ENCODE measurements at places on chromosomes 1 and 21. TPM values are rescaled to one million over a fixed set of nuclear protein-coding genes. Genes with fewer than 3 reads are reported as not detected.

- DNase-seq: no peak
These were observed 151.7 kb downstream of the CDC42BPA start for GRCh38 chr1:227166559-227166958.

The MMEL1 gene
- total RNA-seq: 1.3 TPM

DNA sequence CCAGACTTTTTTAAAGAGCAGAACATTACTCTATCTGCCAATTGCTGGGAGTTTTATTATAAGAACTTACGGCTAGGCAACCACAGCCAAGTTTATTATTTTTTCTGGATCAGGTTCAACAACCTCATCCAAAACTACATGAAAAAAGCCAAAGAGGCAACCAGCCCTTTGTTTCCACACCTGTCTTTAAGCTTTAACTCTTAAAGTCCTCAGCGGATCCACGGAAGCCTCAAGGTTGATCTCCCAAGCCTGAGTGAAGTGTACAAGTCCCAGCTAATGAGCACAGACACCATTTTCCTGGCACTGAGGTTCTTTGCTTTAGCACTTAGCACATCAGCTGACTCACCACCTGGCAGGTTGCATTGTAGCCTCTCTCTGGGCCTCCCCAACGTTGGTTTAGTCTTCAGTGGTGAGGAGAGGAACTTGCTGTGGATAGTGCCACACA is 143.1 kb downstream of the TGFBR3 start:
- no peak for DNase-seq

DNA sequence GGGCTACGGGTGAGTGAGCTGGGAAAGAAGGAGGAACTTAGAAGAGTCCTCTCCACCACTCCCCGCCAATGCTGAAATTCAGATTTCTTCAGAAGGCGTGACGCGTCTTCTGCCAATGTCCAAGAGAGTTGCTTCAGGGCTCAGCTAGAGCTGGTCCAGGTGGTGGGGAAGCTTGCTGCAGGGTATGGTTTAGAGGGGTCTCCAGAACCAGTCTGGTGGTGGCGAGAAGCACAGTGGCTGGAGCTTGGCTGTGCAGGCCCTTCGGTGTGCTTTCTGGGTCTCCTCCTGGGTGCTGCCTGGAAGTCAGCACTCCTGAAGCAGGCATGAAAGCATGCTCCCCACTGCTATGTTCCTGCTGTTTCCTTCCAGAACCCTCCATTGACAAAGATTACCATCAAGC is 387.2 kb downstream of the PTPRU start:
- DNase-seq: no peak

DNA sequence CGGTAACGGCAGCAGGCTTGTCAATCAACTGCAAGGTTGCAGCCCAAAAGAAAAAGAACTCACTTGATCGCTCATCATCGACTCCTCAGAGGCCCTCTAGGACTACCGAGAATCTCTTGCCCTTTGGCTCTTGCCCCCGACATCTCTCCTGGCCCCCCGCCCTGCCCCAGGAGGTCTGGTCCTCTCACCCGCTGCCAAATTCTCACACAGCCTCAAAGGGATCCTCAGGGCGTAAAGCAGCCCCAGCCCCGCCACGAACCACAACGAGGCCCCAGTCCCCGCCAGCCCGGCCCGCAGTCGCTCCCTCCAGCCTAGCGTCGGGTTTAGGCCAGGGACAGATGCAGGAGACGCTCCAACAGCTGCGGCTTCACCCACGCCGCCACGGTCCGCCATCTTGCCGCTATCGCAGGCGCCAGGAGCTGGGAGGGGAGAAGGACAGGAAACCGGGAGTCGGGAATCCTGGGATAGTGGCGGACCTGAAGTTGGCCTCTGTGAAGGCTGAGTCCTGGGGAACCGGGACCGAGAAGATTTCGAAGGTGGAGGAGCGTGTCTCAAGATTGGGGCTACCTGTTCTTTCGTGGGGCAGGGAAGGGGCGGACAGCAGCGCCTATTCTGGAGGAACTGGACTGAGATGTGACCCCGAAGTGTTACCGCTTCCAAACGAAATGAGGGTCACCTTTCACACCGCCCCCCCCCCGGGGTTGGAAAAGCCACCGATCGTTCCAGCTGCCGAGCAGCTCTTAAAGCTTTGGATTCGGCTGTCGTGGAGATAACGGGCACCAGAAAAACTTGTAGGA is at the start of gene ST7L:
Gene ST7L, minus strand, starts transcription at position 421 of the 797 bp plus-strand sequence. Its CDS starts 28 bp downstream, at position 393.
- peak; percentile 85 for DNase-seq

DNA sequence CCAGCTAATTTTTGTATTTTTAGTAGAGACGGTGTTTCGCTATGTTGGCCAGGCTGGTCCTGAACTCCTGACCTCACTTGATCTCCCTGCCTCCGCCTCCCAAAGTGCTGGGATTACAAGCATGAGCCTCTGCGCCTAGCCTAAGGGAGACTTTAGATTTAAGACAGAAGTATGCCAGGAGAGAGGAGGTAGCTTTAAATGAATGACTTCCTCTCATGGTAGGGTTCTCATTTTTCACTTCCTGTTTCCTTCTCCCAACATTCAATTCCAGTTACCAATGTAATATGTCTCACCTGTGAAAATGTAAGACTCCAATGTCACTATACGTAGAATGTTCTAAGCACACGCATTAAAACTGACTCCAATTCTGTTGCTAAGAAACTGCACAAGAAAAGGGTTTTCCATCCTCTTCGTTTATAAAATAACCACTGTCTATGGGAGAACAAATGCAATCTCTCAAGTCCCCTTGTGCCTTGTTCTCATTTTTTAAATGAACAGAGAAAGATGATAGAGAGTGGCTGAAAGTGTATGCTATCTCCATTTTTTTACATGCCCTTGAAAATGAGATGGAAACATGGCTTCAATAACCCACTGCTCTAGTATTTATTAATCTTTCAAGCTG is 140.0 kb downstream of the SLC45A1 start:
- no peak for DNase-seq

DNA sequence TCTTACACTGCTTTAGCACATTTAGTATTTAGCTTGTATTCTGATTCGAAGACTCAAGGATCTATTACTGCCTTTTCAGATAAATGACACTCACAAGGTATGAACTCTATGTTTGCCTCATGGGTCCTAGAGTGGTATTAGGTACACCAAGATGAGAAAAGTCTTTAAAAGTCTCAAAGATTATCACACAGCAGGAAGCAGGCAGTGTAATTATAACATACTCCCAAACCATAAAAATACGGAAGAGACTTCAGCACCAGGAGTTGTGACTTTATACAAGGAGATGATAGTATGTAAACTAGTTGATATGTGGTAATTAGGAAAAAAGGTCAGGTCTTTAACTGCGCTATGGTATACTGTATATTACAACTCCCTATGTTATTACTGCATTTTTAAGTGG is 11.2 kb upstream of the RCSD1 start:
- no peak for DNase-seq

The DNM3 gene
- 84.7 TPM for total RNA-seq

- peak; percentile 68 for DNase-seq
These were observed 82.0 kb upstream of the ROR1 start for GRCh38 chr1:63691701-63692425.

- DNase-seq: no peak
These were observed 176.5 kb upstream of the HOOK1 start for GRCh38 chr1:59638231-59638711.

DNA sequence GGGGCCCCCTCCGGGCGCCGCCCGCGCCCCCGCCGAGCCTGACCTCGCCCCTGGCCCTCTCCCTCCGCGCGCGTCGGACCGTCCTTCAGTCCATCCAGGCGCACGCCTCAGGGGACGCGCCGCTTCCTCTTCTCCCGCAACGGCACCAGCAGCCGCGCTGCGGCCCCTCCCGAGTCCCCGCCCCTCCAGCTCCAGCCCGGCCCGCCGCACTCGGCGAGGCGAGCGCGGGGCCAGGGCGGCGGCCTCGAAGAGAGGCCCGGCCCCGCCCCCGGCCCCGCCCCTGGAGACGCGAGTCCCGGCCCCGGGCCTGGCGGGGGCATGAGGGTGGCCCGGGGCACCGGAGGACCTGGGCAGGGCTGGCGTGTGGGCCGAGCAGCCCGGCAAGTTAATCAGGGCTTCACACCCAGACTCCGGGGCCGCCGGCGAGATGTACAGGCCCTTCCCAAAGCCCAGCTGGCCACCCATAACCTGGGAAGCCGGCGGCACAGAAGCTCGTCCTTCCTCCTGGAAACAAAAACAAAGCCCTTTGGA is at the start of gene IGSF3:
Gene IGSF3, minus strand, starts transcription at position 159 of the 531 bp plus-strand sequence. CDS start 1,407 bp downstream, outside the sequence.
- DNase-seq: peak; percentile 17

DNA sequence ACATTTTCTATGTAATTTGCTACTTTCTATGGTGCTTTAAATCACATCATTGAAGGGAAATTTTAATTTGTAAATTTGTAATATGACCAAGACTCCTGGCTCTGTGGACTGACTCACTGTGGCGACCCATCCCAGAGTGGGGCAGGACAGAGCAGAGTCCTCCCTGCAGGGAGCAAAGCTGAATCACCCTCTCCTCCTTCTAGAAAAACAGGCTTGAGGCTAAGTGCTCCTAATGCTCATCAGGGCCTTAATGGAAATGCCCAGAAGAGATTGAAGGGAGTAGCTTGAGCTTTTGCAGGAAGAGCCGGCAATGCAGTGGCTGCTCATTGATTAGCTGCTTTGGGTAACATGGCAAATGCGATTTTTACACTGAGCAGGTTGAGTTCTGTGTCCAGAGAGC is 16.8 kb downstream of the S100A10 start:
- no peak for DNase-seq

The NPHS2 gene
- total RNA-seq: not detected

The TDRD10 gene
- total RNA-seq: 0.82 TPM

GRCh38 chr1:29754573-29755375 is 518.5 kb downstream of the PTPRU start:
- no peak for DNase-seq

DNA sequence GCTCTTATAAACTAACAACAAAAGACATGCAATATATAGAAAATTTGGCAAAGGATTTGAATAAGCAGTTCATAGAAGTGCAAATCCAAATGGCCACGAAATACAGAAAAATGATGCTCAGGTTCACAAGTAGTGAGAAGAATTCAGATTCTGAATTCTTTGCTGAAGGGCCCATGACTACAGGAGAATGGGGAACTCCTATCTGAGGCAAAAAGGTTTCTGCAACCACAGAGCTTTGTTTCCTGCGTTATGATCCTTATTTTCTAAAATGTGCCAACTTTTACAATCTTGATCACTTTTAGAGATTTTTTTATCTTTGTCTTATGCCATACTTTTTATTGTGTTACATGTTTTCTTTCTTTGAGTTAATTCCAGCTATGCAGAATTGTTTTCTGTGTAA is 91.3 kb downstream of the ITSN1 start:
- DNase-seq: no peak

GRCh38 chr1:155295183-155295941 is 5.9 kb downstream of the PKLR start:
- DNase-seq: no peak

GRCh38 chr1:171427852-171428471 is 57.4 kb upstream of the PRRC2C start:
- no peak for DNase-seq

DNA sequence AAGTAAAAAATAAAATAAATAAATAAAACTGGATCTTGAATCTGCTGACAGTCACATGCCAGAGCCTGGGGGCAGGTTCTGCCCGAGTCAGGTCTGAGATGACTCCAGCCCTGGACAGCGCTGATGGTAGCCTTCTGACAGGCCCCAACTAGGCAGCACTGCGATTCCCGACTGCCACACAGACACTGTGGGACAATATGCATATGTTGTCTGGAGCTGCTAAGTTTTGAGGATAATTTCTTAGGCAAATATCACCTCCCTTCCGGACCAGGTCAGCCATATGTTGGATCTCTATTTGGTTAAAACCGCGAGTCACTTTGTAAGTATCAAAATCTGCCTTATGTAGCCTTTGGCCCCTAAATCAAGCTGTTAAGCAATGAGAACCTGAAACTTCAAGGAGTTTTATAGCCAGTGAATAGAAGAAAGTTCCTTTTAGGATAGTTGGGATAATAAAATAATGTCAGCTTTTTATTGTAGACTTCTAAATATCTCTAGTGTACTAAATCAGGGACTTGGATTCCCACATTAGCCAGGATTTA is 20.8 kb upstream of the TRIM17 start:
- no peak for DNase-seq

DNA sequence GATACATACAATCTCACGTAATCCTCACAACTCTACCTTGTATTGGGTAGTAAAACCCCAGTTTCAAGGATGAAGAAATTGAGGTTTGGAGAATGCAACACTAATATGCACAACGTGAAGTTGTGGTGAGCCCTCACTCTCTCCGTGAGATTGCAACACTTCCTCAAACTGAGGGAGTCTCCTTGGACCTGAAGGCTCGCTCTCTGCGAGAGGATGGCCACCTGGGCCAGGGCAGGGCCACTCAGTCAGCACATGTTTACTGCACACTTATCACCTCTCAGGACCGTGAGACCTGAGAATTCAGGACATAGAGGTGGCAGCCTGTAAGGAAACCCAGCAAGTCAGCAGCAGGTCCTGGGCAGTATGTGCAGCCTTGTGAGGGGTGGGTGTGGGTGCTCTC is 8.7 kb downstream of the SH3BP5L start:
- DNase-seq: no peak

DNA sequence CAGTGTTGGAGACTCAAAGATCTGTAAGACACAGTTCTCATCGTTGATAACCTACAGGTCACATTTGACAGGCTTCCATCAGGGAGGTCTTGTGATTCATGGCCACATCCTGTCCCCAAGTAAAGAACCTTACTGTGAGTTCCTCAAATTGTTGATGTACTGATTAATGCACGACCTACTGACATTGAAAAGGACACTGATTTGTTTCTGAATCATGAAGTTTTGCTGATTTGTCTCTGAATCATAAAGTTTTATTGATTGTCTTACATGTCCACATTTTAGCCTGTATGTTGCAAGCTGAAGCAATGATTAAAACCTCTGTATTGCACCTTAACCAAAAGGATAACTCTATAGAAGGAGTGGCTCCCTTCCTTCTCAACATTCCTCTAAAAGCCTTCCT is 476.3 kb upstream of the RUNX1 start:
- DNase-seq: no peak

GRCh38 chr21:18985584-18985983 is 582.0 kb upstream of the TMPRSS15 start:
- DNase-seq: no peak

DNA sequence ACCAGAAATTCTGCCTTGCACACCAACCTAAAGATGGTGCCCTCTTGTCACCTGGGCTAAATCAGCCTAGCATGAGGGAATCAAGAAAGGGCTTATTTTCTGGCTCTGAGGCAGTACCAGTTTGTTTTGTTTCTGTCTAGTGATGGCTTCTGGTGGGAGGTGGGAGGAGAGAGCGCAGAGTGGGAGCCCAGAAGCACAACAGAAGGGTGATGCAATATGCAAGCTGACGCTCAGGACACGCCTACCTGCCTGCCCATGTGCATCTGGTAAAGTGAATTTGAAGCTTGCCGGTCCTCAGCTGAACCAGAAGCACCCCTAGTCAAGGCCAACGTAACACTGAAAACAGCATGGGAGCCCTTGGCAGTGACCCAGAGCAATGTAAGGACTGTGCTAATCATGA is 138.4 kb upstream of the TIAM1 start:
- no peak for DNase-seq

- no peak for DNase-seq
These were observed 237.3 kb downstream of the S1PR1 start for GRCh38 chr1:101474039-101474665.

- DNase-seq: no peak
These were observed 6.4 kb upstream of the SMCP start for GRCh38 chr1:152871731-152872126.

All from cerebellum (tissue), 4 donors.